ENCODE measurements at places on chromosomes 4 and X.

DNA sequence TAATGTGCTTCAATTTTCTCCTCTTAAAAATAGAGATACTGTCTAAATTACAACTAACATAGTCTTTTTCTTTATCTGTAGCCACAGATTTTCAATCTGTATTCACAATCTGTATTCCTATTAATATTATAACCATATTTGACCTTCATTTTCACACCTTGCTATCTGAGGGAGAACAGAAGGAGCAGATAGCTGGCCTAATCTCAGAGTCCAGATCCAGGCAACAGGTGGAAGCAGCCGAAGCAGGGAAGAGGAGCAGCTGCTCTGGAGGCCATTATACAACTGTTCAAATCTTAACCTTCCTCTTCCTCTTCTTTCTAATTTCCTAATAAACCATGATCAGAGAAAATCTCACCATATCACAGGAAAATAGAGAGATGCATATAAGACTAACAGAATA, 14.2 kb downstream of the SEPSECS start:
- no peak for DNase-seq

- no peak for DNase-seq
Measured at GRCh38 chr4:142373610-142374009, 472.5 kb downstream of the INPP4B start.

DNA sequence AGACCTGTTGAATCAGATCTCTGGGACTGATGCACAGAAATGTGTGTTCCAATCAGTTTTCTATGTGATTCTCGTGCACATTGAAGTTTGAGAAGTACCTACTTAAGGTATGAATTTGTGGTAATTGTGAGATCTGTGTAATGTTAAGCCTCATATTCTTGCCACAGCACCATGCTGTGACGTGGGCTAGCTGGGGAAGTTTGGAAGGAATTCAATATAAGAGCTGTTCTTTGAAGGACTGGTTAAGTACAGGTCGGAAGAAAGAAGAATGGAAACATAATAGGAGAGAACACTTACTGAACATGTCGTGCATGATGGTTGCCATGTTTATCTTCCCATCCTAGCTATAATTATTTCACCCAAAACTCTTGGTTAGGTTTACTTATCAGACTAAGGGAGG, 79.7 kb upstream of the CXXC4 start:
- DNase-seq: no peak

DNA sequence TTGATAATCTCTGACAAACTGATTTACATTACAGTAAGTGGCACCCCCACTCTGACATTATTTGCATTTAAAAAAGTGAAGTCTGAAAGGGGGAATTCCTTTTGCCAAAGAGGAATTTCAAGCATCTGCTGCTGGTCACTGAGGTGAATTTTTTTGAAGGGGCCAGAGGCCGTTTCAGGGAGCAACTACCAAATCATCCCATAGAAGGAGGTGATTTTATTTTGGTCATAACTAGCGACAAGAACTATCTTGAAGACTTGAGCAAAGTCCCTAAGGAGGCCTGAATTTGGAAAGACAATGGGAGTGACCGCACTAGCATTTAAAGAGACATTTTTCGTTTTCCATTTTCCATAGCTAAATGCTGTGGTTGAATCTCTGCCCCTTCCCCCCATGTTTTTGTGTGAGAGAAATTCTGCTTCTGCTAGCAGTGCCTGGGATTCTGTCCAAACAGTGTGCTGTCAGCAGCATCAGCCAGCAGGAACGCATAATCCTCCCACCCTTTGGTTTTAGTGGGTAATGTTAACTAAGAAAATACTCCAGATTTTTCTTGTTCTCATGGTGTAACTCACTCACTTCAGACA, 110.1 kb upstream of the MED14 start:
- DNase-seq: no peak

- DNase-seq: no peak
Measured at GRCh38 chrX:69082753-69083150, 82.5 kb downstream of the PJA1 start.

DNA sequence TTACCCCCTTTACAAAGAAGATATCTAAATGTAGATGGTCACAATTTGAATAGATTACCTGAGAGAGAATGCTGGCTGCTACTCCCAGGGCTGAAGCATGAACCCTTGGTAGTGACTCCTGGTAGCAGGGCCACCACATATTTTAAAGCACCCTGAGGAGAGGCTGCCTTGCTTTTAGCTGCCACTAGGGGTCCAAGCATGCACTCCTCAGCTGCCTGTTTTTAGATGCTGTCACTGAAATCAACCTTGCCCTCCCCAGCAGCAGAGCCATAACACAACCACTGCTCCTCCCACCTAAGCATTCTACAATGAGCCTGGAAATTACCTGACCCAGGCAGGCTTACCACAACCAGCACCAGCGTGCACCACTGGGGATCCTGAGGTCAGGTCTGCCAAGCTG, 850.9 kb downstream of the FAM133A start:
- DNase-seq: no peak

DNA sequence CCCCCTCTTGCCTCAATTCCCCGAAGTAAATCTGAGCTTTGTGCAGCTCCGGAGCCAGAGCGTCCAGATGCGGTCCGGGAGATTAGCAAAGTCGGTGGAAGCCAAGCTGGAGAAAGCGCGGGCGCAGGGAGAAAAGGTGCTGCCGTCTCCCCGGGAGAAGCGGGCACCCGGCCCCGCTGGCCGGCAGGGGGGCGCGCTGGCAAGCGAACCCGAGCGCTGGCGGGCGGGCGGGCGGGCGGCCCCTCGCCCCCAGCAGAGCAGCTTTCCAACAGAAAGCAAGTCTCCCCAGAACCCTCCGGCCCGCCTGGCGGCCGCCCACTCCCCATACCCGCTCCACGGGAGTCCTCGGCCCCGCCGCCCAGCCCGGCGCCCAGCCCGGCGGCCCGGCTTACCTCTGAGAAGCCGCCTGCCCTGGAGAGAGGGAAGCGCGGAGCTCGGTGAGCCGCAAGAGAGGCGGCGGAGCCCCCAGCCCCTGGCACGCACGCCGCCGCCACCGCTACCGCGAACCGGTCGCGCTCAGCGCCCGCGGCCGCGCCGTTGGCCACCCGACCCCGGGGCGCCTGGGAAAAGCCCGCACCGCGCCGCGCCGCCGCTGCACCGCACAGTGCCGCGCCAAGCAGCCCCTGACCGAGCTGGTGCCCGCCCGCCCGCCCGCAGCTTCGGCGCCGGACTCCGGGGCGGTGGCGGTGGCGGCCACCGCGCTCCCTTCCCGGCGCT, 529 bp upstream of the CITED1 start:
- DNase-seq: no peak

DNA sequence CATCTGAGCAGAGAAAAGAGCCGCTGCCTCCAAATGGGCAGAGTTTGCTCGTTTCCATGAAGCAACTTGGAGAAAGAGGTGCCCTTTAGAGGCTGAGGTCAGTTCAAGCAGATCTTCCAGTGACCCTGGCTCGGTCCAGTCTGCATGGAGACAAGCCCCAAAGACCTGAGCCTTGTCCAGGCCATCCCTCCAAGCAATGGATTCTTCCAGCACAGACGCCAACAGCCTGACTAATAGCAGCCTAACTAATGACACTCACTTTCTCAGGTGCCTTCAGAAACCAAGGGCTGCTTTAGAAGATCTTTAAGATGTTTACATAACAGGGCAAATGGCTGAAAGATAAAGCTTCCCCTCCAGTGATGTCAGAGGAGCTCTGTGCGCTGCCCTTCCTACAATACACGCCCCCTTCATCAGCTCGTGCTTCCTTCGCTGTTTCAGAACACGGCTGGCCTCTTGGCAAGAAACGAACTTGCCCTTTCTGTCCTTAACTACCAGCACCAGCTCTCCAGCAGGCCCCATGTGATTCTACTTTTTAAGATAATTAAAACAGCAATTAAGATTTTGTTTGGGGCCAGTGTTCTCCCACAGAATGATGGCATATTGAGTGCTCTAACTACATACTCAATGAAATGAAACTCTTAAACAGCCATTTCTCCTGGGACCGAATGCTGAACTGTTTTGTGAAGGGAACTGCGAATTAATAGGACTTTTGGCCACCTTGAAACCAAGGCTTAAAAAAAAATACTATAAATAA, 119.0 kb downstream of the GPR143 start:
- DNase-seq: no peak

GRCh38 chr4:91330555-91331137, 973.1 kb upstream of the GRID2 start:
- no peak for DNase-seq
